Cardiac septum (tissue), 1 donor: ENCODE measurements at places on chromosomes 11 and 22. TPM values are rescaled to one million over a fixed set of nuclear protein-coding genes. Genes with fewer than 3 reads are reported as not detected.

DNA sequence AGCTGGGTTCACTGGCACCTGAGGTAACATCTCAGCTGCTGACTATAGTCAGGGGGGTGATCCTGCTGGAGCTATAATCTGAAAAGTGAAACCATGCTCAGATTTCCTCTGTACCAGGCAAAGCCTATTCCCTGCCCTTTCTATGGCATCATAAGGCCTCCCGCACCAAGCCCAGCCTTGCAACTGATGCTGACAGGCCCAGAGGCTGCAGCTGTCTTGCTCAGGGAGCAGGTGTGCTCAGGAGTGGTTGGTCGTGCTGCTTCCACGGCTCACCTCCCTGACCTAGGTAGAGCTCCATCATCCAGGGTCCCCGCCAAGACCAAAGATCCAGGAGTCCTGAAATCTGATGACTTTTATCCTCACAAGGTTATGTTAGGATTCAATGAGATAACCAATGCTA, 121.7 kb downstream of the FEZ1 start:
- DNase-seq = no peak

DNA sequence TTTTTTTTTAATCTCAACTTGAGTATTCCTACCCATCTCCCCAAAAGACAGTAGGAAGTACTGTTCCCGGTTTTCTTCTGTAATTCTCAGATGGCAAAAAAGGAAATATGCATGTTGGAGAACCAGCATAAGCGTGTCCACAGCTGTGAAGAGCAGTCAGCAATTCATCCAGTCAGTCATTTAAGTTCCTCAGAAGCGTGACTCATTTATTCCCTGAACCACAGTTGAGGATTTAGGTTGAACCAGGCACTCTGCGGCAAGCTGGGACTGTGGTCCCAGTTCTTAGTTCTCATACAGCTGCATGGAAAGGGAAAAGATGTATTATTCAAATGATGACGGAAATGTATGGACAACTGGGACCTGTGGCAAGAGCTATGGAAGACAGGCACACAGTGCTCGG, 61.0 kb upstream of the MYO18B start:
- DNase-seq = no peak

DNA sequence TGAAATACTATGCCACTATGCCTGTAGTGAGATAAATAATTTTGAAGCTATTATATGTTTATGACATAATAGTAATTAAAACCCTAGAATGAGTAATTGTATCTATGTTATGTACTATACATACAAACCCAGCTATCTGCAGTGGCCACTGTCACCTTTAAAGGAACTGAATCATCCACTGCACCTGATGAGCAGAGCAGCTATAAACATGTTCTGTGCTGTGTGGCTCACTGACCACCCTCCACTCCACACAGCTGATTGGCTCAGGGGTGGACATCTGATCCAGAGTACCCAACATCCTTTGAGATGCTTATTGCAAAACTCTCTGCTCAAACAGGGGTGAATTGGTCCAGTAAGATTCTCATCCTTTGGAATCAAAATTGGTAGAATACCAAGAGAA, 19.2 kb upstream of the RRAS2 start:
- no peak for DNase-seq

Gene POLD4
- total RNA-seq = 61.6 TPM

Gene SLC7A4
- total RNA-seq = not detected

Gene RNF215
- total RNA-seq = 10.5 TPM
